ENCODE measurements at places on chromosomes 7 and 10.

GRCh38 chr7:42831006-42831717, 80.7 kb downstream of the C7orf25 start:
- no peak for DNase-seq

DNA sequence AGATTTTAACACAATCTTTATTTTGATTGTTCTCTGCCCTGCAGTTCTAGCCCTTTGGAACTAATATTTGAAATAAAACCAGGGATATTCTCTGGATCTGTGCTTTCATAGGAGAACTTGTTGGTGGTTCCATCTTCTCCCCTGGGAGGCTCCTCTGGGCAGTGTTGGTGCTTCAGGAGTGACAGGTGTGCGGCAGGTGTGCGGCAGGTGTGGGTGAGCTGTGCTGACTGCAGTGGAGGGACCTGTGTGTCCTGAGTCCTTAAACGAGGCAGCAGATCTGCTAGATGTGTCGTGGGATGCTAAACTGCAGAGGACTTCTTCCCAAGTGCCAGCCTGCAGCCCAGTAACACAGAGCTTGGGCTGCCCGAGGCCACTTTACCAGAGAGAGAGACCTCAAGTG, 98.4 kb downstream of the LYZL1 start:
- DNase-seq, result no peak

DNA sequence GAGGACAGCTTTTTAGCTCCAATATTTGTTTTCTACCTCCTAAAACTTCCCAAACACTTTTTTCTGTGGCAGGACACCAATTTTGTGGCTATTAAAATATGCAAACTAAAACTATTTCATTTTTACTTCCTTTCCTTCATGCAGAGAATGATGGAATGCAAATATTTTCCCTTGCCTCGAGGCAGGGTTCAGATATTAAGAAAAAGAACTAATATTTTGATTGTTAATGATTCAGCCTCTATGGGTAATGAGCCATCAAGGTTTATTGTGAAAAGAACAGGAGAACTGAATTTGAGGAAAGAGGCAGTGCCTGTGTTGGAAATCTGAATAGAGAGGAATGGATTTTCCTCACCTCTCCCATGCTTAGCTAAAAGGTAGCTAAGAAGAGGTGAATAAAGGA, 43.1 kb upstream of the CASD1 start:
- no peak for DNase-seq

- DNase-seq, result no peak
Measured at GRCh38 chr7:38753347-38753746, 122.2 kb upstream of the AMPH start.

DNA sequence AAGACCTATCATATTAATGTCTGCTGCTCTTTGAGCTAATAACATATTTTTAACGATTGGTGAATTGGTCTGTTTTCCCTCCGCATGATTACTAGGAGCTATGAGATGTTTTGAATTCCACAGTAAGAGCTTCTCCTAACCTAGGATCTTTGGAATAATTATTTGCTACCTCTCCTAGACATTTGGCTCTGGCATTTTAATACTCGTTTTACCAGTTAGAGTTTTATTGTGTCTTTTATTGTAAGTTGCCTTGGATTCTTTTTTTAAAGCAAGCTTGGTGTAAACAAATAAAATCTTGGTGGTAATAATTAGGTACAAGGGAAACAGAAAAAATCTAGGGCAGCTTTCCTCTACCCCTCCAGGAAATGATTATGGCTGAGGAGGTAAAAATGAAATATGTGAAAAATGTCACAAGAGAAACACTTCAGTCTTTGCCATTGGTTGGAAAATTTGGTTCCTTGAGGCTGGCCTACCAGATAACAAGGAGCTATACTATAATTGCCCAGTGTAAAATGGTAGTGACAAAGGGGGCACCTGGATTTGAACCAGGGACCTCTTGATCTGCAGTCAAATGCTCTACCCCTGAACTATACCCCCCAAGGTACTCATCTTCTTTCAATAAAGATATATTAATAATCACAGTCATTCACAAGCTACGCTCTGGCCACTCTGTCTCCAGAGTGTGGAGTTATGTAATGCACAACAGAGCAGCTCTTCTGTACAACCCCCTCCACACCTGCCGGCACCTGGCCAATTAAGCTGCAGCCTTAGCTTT, 85.4 kb downstream of the ZNF777 start:
- DNase-seq, result no peak

DNA sequence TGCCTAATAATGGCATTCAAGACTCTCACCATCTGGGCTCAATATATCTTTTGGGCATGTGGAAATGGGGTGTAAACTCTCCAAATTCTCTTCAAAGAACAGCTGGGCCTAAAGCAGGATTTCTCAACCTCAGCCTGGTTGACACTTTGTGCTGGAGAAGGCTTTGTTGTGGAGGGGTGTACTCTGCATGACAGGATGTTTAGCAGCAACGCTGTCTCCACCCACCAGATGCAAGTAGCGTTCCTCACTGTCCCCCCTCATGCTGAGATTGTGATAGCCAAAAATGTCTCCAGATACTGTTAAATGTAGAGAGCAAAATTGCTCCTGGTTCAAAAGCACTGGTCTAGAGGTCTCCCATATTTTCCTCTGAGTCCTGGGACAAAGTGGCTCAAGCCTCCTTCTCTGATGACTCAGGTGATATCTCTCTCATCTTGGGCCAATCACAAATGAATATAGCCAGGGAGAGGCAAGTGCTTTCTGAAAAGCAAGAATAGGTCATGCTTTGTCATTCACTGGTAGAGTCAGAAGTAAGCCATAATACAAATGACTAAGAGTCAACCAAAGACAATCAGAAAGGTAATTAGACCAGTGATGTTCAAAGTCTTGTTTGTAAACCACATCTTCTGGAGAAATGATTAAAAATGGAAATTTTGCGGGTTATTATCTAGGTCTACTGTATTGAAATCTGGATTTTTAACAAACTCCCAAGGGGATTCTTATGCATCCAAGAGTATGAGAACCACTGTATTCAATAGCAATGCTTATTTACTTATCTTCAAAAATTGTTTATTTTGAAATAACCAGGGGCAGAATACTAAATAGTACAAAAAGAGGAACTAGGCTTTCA, 330.8 kb downstream of the PTEN start:
- no peak for DNase-seq

GRCh38 chr7:7554021-7554432, 12.7 kb upstream of the MIOS start:
- no peak for DNase-seq
